ENCODE measurements at places on chromosomes 7 and 10. TPM values are rescaled to one million over a fixed set of nuclear protein-coding genes. Genes with fewer than 3 reads are reported as not detected.

Gene C10orf105
- 0.05 TPM for total RNA-seq

Gene CUEDC2
- total RNA-seq: 72.3 TPM

Gene PDAP1
- total RNA-seq: 93.2 TPM

Gene GATA3
- 1.4 TPM for total RNA-seq

Gene CD36
- 1,018 TPM for total RNA-seq

Gene WNT2
- 0.14 TPM for total RNA-seq
